Right renal cortex interstitium (tissue), 3 donors: ENCODE measurements at places on chromosomes 3 and 15. TPM values are rescaled to one million over a fixed set of nuclear protein-coding genes. Genes with fewer than 3 reads are reported as not detected.

- DNase-seq = no peak
Measured at GRCh38 chr3:172929451-172929850, 178.9 kb downstream of the ECT2 start.

GRCh38 chr3:23781051-23781450 is 24.7 kb upstream of the UBE2E1 start:
- DNase-seq = no peak

- DNase-seq = no peak
Measured at GRCh38 chr3:172177046-172177445, 137.7 kb downstream of the FNDC3B start.

DNA sequence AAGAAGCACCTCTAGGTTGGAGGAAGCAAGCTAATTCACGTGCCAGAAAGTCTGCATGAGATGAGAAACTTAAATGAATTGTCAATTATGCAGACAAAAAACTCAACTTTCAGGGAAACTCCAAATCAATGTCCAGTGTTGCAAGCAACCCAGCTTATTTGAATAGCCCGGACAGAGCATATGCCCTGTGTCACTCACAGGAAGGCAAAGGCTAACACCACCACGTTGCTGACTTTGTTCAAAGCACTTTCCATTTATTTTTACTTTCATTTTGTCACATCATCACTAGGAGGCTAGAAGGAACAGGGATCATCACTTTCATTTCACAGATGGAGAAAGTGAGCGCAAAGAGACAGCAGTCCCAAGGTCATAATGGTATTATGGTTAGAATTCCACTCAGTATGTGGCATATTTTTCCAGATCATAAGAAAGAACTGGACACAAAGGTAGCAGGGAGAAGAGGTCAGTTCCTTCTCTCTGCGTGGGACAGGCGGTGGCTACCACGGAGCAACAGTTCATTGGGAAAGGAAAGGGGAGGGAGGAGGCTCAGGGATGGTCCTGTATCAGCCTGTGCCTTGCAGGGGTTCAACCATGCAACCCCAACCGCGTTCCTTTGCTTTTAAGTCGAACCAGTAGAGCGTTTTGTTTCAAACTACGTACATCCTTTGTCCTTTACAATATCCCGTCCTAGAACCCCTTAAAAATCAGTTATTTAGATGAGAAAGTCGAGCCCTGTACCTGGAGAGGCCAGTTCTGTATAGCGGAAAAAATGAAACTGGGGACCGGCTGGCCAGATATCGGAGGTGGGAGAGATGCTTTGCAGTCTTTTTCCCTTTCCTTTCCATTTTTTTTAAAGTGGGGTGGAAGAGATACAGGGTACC is 1.1 kb downstream of the HEG1 start:
- DNase-seq = no peak

- no peak for DNase-seq
Measured at GRCh38 chr3:151625086-151625485, 108.6 kb upstream of the AADACL2 start.

- no peak for DNase-seq
Measured at GRCh38 chr3:196813903-196814302, 53.8 kb upstream of the SENP5 start.

DNA sequence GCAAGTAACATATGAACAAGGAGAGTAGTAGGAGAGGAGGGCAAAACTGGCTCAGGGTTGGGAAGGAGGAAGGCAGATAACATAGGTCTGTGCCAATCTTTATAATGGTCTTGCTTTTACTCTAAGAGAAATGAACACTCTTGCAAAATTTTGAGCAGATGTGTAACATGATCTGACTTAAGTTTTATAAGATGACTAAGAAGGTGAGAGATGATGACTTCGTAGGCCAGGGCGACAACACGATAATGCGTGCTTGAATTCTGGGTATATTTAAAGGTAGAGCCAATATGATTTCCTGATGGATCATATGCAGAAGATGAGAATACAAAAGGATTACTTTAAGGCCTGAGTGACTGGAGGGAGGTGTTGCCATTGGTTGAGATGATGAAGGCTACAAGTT is 265.4 kb upstream of the KCNMB2 start:
- DNase-seq = no peak

GRCh38 chr15:64100958-64101357 is 5.2 kb downstream of the SNX1 start:
- DNase-seq = no peak

DNA sequence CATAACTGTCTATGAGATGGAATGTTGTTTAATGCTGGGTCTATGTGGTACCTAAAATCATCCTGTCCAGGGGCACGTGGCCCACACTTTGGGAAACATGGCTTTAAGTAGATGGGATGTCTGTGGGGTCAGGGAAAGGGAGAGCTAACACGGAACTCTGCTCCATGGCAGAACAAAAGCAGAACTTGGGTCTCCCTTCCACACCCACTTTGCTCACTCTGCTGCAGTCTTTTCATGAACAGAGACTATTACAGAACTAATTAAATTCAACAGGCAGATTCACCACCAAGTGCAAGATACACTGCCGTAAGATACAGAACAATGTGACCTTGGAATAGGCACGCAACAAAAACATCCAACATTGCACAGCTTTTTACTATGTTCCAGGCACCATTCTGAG is 28.2 kb downstream of the POPDC2 start:
- DNase-seq = no peak

- no peak for DNase-seq
Measured at GRCh38 chr15:67096546-67097294, 31.3 kb downstream of the SMAD3 start.

RASGRP1 gene
- polyA plus RNA-seq = 14.0 TPM

MUSTN1 gene
- polyA plus RNA-seq = 0.22 TPM
